ENCODE measurements at places on chromosomes 6 and 20. TPM values are rescaled to one million over a fixed set of nuclear protein-coding genes. Genes with fewer than 3 reads are reported as not detected.

Gene GPR63
- total RNA-seq, result 0.20 TPM

Gene TMC2
- not detected for total RNA-seq

Gene DSP
- 0.14 TPM for total RNA-seq

Gene RSPH9
- not detected for total RNA-seq

Gene DCDC2
- total RNA-seq, result not detected

Gene CLDN20
- not detected for total RNA-seq
